ENCODE measurements at places on chromosomes 7 and 10.

DNA sequence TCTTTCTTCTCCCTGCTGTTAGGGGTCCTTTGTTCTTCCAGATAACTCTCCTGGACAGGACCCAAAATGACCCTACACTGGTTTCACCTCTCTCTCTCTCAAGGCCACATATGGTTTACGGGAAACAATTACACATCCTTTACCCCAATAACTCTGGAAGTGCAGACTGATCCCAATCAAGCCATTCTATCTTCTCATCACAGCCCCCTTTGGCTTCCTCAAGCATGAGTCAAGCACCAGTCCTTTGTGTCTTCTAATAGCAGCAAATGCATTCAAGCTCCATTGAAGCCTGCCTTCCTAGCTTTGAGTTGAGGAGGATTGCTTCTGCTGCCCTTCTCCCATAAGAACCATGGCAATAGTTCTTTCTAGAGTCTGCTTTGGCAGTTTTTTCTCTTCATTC is 20.2 kb downstream of the C10orf67 start:
- no peak for DNase-seq

DNA sequence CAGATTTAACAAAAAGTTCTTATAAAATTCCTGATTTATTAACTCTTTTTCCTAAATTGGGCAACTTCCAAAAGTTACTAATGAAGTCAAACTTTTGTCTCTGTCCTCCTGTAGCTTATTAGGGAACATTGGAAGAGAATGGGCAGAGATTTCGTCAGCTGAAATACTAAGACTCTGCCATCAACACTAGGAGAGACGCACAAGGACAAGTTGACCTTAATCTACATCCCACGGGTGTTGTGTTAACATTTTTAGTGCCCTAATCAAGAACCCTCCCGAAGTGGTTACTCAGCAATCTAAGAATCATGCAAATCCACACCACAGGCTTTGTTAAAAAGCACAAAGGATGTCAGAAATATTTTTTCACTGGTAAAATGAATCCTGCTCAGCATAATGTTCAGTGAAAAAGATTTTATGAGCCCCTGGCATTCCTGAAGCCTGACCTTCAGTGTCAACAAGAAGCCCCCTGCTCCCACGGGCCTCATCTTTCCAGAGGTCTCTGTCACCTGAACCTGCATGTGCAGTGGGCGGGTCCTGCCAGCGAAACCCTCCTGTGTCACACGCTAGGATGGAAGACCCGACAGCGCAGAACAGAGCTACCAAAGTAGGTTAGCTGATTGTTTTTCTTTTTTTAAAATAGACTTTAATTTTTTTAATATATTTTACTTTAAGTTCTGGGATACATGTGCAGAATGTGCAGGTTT is 70.6 kb upstream of the AKR1E2 start:
- no peak for DNase-seq

DNA sequence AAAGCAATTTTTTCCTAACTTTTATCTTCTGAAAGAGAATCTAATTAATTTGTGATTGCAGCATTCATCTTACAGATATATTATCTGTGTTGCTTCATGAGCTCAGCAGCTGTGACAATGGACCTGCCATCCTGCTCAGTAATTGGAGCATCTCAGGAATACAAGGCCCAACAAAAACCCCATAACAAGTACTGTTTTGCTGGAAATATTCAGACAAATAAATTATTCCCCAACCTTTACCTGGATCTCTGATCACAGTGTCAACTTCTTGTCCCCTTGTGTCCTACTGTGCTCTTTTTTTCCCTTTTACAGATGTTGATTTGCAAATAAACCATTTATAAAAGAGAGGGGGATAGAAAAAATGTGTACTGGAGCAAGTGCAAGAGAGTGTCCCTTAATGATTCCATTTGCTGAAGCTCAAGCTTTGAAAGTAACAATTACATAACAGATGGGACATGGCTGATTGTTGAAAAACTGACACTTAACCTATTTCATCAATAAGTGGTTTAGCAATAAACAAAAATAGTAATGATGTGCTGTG is 1063.4 kb upstream of the GHITM start:
- no peak for DNase-seq

- no peak for DNase-seq
These were observed 20.8 kb upstream of the UCN3 start for GRCh38 chr10:5343979-5344378.

- no peak for DNase-seq
These were observed 105.5 kb downstream of the CUX1 start for GRCh38 chr7:101922631-101923601.

DNA sequence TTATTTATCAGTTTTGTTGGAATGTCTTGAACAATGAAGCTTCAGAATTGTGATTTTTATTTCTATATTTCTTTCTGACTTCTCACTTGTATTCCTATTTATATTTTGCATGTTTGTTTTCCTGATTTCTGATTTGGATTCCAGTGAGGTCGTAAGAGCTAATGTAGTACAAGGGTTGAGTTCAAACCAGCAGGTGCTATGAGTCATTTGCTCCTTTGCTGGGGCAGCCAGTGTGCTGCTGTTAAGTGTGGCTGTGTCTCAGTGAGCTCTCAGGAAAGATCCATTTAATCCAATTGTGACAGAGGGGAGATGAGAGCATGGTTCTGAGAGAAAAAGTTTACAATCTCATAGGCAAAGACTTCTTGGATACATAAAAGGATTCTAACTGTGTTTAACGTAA is 48.6 kb downstream of the MCU start:
- DNase-seq = no peak

- DNase-seq = no peak
These were observed 5.3 kb downstream of the POLM start for GRCh38 chr7:44077061-44077460.

GRCh38 chr10:24483701-24484100 is 240.0 kb downstream of the ARHGAP21 start:
- DNase-seq = peak; percentile 12

DNA sequence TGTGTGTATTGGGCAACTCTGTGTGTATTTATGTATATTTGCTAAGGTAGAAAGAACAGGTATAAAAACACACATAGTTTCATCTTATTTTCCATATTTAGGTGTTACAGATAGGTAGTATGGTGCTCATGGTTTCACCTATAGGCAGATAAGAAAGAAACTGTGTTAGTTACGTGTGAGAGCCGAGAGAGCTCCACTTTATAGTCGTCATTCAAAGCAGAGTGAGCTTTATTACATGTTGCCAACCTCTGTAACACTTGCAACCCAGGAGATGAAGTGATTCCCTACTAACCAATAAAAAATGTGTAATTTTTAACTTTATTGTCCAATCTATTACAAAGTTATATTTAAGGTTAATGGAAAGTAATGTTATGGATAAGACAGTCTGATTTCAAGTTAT is 121.3 kb downstream of the AGMO start:
- DNase-seq = no peak

DNA sequence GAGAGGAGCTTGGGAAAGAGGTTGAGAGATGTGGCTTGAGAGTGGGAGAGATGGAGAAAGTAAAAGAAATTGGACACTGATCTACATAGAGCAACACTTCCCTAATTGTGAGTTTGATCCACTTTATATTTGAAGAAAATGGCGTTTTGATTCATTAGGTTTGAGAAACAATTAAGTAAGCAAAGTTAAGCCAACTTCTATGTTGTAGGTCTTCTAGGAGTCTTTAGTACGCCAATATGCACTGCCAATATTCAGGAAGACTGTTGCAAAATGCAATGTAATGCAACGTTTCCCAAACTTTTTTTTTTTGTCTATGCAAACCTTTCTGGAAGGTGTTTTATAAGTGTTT is 7.0 kb upstream of the PRTFDC1 start:
- no peak for DNase-seq

GRCh38 chr7:24911213-24911603 is 68.8 kb downstream of the OSBPL3 start:
- DNase-seq = no peak

DNA sequence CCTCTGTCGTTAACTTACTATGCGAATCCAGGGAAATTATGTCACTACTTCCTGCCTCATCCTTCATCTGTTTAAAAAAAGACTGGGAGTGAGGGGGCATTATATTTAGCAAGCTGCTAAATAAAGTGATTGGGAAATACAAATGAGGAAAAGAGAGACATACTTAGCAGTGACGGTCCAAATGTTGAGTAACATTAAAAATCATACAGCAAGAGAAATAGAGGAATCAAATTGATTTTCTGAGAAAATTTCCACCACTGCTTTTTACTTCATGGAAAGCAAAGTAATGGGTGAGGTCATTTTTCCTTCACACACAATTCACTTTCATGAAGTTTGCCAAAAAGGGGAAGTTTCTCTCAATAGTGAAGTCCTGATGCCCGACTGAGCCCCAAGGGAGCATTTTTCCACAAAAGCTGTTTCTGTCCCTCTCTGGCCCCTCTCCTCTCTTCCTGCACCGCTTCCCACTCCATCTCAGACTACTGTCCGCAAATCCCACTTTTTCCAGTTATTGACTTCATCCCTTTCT is 61.9 kb upstream of the ADO start:
- no peak for DNase-seq

GRCh38 chr7:2523461-2523936 is 3.9 kb downstream of the LFNG start:
- DNase-seq = no peak

DNA sequence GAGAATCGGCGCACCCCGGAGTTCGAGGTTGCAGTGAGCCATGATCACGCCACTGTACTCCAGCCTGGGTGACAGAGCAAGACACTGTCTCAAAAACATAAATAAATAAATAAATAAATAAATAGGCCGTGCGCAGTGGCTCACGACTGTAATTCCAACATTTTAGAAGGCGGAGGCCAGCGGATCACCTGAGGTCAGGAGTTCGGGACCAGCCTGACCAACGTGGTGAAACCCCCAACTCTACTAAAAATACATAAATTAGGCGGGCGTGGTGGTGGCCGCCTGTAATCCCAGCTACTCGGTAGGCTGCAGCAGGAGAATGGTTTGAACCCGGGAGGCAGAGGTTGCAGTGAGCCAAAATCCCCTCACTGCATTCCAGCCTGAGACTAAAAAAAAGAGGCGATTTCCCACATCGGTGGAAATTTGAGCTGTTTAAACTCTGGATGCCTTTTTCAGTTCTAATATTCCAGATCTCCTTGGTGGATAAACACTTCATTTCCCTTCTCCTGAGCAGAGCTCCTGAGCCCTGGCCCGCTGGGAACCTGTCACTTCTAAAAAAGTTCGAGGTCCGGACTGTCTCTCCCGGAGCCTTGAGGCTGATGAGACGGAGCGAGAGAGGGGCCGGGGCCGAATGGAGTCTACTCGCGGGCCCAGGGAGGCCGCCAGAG is 2.0 kb upstream of the NFKB2 start:
- DNase-seq = no peak

- DNase-seq = no peak
These were observed 25.8 kb upstream of the SH2B2 start for GRCh38 chr7:102260856-102261255.

GRCh38 chr10:78330884-78331283 is 297.2 kb downstream of the RPS24 start:
- DNase-seq = no peak

DNA sequence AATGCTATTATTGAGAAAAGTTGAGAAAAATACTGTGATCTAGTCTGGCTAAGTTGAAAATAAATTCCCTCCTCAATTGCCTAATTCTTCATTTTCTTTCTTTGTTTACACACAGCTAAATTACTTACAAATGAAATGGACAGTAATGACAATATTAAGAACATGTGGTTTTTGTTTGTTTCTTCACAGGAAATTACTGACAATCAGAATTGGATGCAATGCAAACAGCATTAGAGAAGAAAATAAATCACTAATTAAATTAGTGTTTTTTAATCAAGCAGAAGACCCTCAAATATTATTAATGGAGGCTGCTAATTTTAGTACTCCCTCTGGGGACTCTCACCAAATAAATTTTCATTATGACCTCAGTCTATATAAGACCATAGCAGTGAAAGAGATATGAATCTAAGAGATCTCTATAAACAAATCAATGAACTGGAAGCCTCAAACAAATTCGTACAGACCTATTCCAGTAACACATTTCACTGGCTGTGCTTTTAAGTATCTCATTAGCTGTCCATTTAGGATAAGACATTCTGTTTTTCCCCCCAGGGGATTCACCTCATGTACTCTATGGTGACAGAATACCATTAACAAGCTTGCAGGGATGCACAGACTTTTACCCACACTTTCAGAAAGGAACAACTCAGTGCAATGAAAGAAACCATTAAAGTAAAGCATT is 202.0 kb upstream of the DGKB start:
- DNase-seq = no peak

GRCh38 chr10:20215547-20216152 is 399.4 kb downstream of the PLXDC2 start:
- no peak for DNase-seq

DNA sequence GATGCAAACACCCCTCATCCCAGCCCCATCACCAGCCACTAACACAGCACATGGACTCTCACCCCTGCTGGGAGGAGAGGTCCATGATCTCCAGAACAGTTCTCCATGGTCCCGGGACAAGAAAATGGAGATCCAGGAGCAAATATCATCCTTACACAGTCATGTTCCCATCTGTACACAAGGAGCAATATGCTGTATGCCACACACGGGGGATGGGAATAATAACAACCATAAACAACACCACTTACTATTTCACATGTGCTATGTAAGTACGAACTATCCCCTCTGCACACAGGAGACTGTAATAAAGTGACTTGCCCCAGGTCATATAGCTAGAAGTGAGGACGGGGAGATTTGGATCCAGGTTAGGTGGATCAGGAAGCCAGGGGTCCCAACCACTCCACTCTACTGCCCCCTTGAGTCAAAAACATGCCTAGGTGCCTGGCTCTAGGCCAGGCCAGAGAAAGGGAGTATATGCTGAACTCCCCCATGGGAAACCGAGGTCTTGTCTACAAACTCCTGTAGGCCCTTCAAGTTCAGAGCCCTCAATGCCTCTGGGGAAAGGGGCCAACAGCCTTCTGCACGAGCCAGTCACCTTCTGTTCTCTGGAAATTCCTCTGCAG is 34.1 kb downstream of the LRRC20 start:
- no peak for DNase-seq

DNA sequence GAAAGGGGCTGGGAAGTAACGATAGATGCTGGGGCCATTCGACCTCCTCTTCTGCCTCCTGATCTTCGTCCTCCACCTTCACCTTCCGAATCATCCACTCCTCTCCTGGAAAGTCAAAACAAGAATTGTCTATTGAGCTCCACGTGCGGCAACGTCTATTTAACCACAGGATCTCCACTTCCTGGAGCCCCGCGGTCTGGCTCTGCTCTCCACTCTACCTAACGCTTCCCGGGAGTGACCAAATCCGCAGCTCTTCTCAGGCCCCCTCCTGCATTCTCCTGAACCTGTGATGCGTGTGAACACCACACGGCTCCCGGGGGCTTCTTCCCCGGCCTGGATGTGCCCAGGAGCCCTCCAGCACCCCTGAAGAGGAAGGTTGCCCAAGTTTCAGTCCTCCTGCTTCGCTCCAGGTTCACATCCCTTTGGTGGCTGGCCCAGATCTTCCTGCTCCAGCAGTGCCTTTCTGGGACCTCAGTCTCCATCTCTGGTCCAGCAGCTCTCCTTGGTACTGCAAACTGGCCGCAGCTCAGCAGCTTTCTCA is 7.2 kb downstream of the ZNF467 start:
- DNase-seq = no peak
